ENCODE measurements at places on chromosomes 4 and X.

- DNase-seq, result no peak
Measured at GRCh38 chr4:26820346-26820745, 40.3 kb upstream of the STIM2 start.

DNA sequence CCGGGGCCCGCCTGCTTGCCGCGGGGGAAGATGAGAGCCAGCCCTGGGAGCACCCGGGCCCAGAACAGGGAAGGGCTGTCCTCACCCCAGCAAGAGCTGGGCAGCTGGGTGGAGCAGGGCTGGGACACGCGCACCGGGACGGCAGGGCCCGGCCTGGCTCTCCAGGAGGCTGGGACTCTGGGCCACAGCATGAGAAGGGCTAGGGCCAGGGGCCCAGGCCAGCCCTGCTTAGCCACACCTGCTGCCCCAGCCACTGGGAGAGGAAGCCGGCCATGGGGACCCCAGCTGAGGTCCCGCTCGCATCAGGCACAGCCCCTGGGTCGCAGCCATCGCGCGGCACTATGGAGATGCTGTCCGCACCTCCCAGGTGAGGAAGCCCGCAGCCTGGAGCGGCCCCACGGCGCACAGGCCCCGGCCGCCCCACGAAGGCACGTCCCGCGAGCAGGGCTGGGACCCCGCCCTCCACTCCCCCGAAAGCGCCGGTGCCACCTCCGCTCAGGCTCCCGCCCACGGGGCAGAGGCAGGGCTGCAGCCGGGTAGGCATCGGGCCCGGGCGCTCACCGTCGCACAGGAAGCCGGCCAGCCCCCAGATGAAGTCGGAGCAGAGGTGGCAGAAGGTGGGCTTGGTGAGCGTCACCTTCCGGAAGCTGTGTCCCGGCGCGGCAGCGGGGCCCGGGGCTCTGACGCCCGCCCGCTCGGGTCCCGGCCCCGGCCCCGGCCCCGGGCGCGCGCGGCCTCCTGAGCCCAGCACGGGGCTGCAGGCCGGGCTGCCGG is 531 bp downstream of the DGKQ start:
- DNase-seq, result peak; percentile 47

- DNase-seq, result no peak
Measured at GRCh38 chr4:95409127-95409526, 139.6 kb downstream of the UNC5C start.

DNA sequence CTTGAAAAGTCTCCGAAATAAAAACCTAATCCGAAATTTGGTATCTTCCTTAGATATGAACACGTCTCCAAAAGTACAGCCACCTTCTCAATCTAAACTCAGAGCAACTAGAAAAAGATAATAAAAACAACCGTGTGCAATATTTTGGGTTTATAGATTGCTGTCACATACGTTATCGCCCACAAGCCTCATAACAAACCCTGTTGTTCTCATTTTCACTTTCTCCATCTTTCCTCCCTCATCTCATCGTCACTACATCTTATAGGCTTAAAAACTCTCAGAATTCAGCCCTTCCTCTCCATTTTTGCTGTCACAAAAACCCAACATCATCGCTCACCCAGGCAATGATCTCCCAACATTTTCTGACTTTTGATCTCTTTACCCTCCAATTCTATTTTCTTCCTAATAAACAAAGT is 448 bp upstream of the SCFD2 start:
- no peak for DNase-seq

GRCh38 chr4:113821856-113822255 is 60.3 kb upstream of the CAMK2D start:
- no peak for DNase-seq

DNA sequence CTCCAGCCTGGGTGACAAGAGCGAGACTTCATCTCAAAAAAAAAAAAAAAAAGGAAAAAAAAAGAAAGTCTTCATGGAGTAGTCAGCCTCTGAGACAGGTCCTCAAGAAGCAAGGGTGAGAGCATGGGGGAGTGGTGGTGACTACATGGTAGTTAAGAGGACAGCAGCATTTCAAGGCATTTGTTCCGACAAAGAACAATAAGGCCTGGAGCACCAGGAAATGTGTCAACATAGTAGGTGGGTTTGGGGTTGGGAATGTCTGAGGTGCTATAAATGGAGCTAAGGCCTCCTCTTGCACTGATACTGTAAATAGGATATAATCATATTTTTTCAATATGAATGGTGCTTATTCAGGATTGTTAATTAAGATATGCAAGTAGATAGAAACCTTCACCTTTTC is 34.4 kb downstream of the GPR82 start:
- DNase-seq, result no peak

- DNase-seq, result no peak
Measured at GRCh38 chr4:113449410-113449974, 312.0 kb downstream of the CAMK2D start.

GRCh38 chrX:150574559-150575418 is 6.4 kb downstream of the MTM1 start:
- no peak for DNase-seq

- no peak for DNase-seq
Measured at GRCh38 chr4:1193206-1194009, 21.0 kb upstream of the SPON2 start.

- DNase-seq, result no peak
Measured at GRCh38 chrX:150184491-150184890, 178.6 kb upstream of the MAMLD1 start.

- no peak for DNase-seq
Measured at GRCh38 chrX:73289039-73289438, 74.4 kb upstream of the NAP1L2 start.

DNA sequence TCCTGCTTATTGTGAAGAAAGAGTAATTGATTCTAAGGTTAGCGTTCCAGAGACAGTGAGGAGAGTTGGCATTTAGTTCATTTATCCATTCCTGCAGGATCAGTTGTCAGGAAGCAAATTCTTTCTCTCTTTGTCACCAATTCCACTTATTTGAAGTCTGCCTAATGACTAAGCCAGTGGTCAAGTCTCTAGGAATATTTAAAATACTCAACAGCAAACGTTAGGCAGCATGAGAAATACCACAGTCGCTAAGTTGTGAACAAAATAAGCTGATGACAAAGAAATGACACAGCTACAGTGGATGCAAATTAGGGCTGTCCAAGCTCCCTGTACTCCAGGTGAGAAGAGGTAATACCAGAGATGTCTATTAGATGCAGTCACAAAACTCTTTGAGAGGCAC is 6.6 kb upstream of the MAGEB17 start:
- DNase-seq, result no peak

GRCh38 chr4:52661966-52662690 is 3.0 kb upstream of the USP46 start:
- DNase-seq, result no peak

GRCh38 chrX:16089086-16089485 is 34.3 kb upstream of the GRPR start:
- DNase-seq, result no peak

GRCh38 chr4:2073808-2074481 is 14.8 kb downstream of the NAT8L start:
- no peak for DNase-seq

DNA sequence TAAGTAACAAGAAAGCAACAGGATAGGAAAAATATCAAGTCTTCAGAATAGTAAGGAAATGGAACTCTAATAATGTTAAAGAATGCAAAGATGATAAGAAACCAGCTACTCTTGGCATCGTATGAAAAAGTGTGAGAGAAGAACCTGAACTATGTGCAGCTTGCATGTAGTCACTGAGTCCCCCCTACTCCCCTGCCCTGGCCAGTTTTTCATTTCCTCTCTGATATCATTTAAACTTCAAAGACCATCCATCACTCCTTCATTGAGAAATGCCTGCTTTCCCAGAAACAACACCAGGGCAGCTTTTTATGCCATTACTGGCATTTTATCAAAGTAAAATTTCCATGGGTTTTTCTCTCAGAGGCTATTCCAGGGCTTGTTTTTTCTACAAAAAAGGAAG is 28.1 kb downstream of the INPP4B start:
- DNase-seq, result no peak

- peak; percentile 34 for DNase-seq
Measured at GRCh38 chr4:54233277-54233696, 4.2 kb downstream of the PDGFRA start.

Data from stimulated activated CD8-positive, alpha-beta memory T cell treated with anti-CD3 and anti-CD28 coated beads, Interleukin-4, amount 100 ng/mL, for 4 hours (primary cell).